ENCODE measurements at places on chromosomes 3 and 15. TPM values are rescaled to one million over a fixed set of nuclear protein-coding genes. Genes with fewer than 3 reads are reported as not detected.
A peak's percentile ranks its signal among the peaks of the same experiment; 100 is the strongest.

DNA sequence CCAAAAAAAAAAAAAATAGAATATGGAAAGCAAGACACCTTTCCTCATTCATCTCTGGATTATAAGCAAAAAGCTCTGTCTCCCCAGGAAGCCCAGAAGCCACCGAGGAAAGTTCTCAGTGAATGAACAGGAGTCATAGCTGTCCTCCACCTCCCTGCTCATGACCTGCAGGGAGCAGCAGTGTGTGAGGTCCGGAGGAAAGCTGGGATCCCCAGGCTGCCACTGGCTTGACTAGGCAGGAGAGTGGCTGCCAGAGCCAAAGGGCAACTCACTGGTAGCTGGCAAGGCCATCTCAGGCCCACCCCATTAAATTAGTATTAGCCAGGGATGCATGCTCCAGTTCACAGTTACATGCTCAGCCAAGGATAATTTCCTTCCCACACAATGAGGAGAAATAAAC is 191.6 kb upstream of the STT3B start:
- no peak for DNase-seq

DNA sequence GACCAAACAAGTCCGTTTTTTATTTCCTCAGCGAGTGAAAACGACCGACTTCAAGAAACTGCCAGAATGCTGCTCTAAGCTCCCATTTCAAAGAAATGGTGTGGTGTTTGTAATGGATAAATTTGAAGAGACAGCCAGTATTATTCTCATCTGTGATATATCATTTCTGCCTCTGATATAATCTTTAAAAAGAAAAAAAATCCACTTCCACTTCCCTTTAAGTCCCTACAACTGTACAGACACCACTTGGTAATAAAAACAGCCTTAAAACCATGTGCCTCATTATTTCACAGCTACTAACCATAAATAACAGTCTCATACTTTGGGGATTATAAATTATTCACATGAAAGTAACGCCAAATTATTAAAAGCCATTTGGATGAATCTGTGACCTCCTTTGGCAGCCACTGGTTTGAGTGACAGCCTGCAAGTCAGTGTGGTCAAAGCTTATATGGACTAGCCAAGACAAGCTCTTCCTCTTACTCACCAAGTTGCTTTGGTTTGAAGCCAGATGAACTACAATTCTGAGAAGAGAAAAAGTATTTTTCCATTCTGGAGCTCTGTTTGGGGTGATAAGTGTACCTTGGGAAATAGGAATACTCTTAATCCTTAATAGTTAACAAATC is 168.0 kb downstream of the SHOX2 start:
- DNase-seq = no peak

SLC12A1 gene
- total RNA-seq = 0.41 TPM

LRRC2 gene
- total RNA-seq = 1.0 TPM

MYLK gene
- 745 TPM for total RNA-seq

DNA sequence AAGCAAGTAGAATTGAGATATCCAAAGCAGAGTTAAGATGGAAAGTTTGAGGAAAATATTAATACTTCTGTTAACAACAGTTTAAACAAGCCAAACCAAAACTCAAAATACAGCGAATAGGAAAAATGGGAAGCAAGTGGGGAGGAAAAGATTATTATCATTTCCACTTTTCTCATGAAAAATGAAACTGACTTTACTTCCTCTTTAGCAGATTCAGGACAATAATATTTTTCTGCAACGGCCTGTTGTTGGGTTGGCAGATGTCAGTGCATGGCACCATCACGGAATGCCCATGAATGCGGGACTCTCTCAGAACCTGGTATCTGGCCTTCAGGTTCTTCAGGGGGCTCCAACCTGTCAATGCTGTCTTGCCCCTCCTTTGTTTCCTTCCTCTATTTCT is 11.1 kb downstream of the ANKUB1 start:
- no peak for DNase-seq

DNA sequence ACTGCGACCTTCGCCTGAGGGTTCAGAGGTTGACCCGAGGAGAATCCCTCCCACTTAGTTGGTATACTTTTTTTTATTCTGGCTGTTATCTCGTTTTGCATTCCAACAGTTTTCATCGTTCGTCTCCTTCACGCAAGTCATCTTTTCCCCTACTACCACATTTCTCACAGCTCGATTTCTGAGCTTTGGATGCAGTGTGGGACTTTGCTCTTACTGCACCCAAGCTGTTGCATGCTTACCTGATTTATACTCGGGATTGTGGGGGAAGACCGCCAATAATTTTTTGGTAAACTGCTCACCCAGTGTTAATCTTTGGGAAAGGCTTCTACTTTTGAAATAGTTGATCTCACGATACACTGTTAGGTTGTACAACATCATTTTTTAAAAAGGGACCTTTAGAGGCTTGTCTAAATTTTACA is 702 bp downstream of the TBC1D23 start:
- no peak for DNase-seq

DNA sequence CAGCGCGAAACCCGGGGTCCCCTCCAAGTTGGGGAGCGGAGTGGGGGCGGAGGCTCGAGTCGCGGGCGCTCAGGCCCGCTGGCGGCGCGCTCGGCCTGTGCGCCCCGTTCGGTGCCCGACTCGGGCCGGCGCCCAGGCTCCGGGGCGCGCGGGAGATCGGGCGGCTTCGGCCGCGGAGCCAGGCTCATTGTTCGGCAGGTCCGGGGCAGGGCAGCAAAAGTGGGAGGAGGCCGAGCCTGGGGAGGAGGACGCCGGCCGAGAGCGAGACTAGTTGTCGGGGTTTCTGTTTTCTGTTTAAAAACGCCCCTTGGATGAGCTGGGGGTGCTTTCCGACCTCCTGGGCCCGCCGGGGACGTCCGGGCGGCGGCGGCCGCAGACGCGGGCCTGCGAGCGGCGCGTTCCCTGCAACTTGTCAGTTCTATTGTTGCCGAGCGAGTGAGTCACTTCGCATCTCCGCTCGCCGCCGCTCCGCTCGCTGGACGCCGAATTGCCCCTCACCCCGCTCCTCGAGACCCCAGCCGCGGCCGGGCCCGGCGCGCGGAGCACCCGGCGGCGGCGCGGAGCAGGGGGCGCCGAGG is 676 bp downstream of the TCF12 start:
- DNase-seq = peak; percentile 51

Measured in uterus (tissue), 4 donors.